Renal pelvis (tissue), 12 donors: ENCODE measurements at places on chromosomes 4 and X. TPM values are rescaled to one million over a fixed set of nuclear protein-coding genes. Genes with fewer than 3 reads are reported as not detected.

GRCh38 chr4:124104101-124104500 lies 608.4 kb downstream of the ANKRD50 start:
- no peak for DNase-seq

DNA sequence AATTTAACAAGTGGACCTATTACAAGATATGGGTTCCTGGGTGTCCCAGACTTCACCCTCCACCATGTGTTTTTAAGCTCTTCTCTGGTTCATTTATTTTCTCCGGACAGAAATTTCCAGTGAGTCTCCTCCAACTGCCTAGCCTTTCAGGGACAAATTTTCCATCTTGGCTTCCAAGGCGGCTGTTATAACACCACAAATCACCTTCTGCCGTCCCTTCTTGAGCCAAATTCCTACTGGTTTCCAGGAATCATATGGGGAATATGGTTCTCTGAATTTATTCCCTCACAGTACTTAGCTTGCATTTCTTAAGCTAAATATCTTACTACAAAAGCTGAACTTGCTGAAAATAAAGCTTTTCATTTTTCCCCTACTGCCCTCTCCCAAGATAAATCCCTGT lies 18.8 kb downstream of the NEXMIF start:
- no peak for DNase-seq

DNA sequence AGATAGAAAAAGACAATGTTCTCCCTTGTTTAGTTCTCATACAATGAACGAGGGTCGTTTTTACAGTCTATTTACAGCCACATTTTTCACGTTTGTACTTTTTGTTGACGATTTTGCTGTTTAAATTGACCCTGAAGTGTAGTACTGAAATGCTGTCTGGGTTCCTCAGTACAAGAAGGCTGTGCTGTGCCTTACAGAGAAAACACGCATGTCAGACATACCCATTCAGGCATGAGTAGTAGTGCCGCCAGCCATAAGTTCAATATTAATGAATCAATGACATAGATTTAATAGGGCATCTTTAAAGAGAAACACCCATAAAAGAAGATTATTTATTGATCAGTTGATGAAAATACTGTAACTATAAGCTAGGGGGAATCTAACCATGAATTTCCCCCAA lies 459.8 kb upstream of the EPHA5 start:
- no peak for DNase-seq

DNA sequence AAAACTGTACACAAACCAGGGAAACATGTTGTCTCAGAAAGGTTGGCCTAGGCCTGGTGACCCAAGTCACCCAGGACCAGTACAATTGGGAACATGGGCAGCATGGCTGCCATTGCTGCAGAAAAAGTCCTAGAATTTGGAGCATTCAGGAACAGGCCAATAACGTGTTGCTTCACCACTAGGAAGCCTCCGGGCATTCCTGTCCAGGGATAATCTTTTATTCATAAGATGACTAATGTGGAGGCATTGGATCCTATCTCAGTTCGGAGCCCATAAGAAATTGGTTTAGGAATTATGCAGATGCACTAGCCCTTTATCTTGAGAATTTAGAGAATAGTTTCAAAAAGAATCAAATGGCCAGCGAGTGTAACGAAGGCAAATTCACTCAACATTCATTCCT lies 242.8 kb upstream of the NDST4 start:
- DNase-seq = no peak

DNA sequence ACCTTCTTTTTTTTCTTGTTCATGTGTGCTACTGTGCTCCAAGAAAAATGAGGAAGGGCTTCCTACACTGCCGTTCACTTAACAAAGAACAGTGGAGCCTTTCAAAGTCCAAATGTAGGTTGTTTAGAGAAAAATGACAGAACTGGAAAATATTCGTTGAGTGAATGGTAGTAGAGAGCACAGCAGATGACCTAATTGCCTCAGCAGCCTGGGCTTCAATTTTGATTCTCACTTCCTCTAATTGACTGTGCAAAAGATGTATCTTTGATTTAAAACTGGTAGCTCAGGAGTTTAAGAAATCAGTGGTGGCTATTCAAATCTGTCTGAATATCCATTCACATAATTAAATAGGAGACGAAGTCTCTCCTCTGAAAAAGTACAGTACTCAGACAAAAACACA lies 5.2 kb downstream of the NLGN4X start:
- DNase-seq = no peak

The EGFL6 gene
- polyA plus RNA-seq = 19.8 TPM

- DNase-seq = no peak
Observed at GRCh38 chr4:6560416-6561172, 14.4 kb upstream of the MAN2B2 start.

GRCh38 chrX:40420899-40421729 lies 159.7 kb upstream of the ATP6AP2 start:
- peak; percentile 4 for DNase-seq

- no peak for DNase-seq
Observed at GRCh38 chrX:15465896-15466651, 27.1 kb downstream of the PIR start.

DNA sequence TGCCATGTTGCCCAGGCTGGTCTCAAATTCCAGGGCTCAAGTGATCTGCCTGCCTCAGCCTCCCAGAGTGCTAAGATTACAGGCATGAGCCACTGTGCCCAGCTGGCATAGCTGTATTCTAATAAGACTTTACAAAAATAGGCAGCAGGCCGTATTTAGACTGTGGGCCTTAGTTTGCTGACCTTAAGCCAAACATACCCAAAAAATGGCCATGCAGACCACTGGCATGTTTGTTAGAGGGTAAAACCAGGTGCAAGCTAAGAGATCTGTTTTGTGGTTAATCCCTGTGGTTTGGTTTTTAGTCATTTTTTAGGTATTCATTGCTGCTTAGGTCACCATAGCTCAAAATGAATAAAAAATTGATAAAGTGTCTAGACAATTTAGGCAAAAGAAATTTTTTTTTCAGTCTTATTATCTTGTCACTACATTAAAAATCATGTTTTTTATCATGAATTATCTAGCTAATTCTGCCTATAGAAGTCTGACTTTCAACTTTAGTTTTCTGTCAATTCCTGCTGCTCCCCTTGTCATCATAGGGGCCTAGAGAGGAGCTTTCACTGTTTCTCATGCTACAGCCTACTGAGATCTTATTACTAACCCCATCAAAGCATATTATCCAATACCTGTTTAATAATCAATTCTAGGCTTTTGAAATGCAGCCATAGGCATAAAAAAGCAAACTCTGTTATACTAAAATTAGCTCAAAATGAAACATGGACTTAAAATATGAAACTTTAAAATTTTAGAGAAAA lies 7.5 kb upstream of the SPINK2 start:
- DNase-seq = no peak

DNA sequence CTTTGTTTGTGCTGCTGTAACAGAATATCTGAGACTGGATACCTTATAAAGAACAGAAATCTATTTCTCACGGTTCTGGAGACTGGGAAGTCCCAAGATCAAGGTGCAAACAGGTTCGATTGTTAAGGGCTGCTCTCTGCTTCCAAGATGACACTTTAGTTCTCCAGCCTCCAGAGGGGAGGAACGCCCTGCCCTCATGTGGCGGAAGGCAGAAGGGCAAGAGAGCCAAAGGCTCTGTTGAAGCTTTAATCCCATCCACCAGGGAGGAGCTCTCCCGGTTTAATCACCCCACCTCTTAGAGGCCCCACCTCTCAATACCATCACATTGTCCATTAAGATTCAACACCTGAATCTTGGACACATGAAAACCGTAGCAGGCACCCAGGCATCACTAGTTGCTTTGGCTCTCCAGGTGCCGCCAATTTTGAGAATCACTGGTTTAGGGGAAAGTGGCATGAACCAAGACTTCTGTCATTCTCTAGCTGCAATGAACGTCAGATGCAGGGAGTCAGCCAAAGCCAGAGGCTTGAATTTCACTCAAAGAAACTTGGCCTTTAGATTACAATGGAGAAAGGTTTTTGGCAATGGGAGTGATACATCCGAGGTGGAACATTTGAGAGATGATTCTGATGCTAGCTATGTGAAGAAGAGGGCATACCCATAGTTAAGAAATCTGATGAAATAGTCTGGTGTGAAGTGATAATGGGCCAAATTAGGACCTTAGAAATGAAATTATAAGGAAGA lies 15.7 kb downstream of the FHL1 start:
- DNase-seq = no peak

DNA sequence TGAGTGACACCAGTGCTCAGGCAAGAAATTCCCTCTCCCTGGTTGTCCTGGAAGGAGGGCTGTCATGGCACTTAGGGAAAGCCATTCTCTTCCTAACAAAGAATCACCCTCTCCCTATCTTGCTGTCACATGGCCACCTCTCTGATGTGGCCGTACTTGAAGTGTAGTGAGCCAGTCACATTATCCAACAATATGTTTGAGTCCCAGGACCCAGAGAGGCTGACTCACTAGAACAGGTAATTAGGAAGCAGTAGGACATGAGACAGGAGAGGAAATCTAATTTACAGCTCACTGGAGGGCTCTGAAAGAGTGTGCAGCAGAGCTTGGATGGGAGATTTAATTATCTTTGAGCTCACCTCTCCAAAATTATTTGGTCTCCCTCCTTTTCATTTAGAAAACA lies 299.1 kb downstream of the ARHGAP24 start:
- no peak for DNase-seq

DNA sequence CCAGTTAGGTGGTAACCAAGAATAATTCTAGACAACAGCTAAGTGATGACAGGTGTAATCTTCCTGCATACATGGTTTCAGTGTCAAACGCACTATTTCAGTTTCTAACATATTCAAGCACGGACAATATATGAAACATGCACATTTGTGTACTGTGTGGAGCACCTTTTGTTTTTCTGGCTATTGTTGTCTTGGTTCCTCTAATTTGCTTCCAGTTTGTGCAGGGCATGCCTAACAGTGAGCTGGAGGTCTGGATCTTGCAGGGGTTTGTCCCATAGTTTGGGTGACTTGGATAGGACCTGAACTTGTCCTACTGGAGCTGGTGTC lies 70.5 kb upstream of the TBC1D9 start:
- no peak for DNase-seq

The GATA1 gene
- 0.54 TPM for polyA plus RNA-seq

- no peak for DNase-seq
Observed at GRCh38 chr4:81460191-81460701, 11.5 kb downstream of the RASGEF1B start.

DNA sequence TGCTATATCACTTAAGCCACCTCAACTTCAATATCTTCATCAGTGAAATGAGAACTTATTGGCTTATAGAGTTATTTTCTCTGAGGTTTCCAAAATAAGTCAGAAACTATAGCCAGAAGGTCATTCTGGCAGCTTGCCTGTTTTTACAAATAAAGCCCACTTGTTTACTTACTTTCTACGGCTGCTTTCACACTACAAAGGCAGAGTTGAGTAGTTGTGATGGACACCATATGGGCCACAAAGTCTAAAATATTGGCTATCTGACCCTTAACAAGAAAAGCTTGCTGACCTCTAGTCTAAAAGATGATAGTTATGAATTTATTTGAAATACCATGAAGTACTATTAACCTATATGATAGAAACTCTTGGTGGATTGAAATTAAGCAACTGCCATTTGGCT lies 67.3 kb upstream of the ATOH1 start:
- DNase-seq = no peak

DNA sequence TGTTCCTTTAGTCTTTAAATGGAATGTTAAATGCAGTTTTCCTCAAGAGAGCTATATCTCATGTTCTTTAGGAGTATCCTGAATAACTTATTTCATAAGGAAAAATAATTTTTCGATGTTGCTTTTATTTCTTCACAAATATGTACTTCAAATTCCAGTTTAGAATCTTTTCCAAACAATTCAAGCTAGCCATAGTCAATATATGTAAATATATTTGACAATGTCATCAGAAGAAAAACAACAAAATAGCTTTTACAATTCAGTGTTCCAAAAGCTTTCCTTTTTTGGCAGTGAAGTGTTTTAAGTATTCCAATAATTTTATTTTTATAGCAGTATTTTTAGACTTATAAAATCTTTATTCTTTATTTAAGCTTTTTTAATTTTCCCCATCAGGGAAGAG lies 1532.0 kb downstream of the PCDH18 start:
- no peak for DNase-seq

DNA sequence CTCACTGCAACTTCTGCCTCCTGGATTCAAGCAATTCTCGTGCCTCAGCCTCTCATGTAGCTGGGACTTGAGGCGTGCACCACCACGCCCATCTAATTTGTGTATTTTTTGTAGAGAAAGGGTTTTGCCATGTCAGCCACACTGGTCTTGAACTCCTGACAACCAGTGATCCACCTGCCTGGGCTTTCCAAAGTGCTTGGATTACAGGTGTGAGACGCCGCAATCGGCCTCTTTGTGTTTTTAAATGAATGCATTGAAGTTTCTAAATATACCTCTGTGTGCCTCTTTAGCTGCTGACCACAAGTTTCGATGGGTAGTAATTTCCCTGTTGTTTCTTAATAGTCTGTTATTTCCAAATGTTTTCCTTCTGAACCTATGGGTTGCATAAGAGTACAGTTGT lies 765.3 kb upstream of the GRIA3 start:
- no peak for DNase-seq

DNA sequence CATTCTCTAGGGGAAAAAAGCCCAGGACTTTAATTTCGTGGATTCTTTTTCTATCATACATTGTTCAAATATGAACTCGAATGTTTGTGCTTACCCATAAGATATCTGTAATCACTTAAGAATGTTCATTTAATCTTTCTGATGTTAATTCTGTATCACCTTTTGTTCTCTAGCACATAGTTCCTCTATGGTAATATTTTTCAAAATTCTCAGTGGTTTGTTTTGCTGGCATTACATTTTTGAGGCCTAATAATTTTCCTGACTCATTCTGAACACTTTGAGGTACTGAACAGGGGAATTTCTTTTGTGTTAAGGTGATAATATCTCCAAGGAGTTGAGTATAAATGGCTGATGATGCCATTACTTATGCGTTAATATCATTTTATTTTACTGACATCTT lies 490.7 kb upstream of the PITX2 start:
- DNase-seq = no peak

DNA sequence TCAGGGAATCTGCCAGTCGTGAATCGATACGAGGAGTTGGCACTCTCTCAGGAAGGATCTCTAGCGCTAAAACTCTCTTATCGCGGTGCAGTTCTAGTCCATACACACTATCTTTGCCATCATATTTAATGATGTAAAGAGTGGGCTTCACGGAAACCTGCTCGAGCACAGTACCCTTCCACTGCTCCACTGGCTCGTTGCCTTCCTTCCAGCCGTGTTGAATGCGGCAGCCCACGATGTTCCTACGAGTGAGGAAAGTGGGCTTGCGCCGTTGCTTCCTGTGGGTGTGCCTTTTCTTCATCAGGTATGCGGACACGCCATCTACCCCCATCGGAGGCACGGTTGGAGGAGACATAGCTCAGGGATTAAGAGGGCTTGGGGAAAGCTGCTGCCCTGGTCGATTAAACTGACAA lies 661 bp downstream of the SPIN4 start:
- no peak for DNase-seq

The FAM236D gene
- polyA plus RNA-seq = not detected
